ENCODE measurements at places on chromosomes 7 and 10.

DNA sequence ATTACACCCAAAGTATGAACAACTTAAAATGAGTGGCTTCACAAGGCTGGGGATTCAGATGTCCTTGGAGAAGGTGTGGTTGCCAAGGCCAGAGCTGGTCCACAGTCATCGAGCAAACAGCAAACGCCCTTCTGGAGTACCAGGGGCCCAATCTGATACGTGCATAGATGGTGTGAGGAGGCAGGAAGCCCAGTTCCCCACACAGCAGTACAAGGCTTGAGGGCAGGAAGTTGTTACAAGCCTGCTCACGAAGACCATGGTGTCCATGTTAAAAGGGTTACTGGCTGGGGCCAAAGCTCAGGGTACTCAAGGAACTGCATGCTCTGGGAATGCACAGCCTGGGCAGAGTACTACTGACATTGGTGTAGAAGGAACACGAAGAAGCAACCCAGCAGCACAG lies 4.6 kb upstream of the ANKRD26 start:
- DNase-seq, result no peak

DNA sequence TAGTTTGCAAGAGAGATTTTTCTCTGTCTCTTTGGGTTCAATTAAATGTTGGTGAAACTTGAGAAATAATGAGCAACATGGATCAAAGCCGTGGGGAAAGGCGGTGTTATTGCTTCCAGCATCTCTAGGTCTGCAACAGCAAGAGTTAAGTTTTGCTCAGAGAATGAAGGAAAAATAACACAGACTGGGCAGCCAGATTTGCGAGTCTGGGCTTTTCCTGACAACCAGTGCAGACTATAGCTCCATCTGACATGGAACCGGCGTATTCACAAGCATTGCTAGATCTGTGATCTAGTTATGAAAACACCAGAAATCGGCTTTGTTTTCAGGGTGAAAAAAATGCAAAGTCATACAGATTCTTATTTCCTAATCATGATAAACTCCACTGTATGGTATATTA lies 110.4 kb downstream of the CAMK1D start:
- no peak for DNase-seq

- no peak for DNase-seq
These were observed 80.0 kb downstream of the ZNF277 start for GRCh38 chr7:112286250-112287086.

DNA sequence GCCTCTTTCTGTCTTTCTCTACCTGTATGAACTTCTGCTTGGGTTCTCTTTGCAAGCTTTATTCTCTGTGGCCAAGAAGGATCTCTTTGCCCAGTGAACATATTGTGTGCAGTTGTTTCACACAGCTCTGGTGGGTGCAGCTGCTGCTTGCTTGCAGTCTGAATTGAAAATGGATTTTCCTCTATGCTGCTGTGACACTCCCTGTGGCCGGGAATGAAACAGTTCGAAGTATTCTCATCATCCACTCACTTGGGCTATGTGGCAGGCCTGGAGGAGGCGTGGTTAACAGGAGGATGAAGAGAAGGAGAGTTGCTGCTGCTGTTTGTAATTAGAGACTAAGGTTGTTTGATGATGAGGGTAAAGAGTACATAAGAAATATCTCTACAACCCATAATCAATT lies 28.4 kb upstream of the ITGA8 start:
- no peak for DNase-seq

DNA sequence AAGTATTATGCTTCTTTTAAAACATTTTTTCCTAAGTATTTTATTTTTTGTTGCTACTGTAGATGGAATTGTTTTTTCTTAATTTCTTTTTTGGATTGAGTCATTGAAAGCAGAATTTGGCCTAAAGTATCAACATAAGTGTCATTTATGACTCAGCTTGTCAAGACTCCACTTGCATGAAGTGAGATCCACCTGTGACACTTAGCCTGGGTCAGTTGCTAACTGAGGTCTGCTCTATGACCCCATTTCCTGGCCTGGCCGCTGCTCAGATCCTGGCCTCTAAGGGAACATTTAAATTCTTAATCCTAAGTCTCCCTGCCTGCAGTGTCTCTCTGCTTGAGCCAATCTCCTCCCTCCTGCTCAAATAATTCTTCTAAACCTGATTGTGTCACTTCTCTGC lies 35.5 kb downstream of the TMEM270 start:
- no peak for DNase-seq

- no peak for DNase-seq
These were observed 122.1 kb downstream of the GRID1 start for GRCh38 chr10:86244297-86245014.

DNA sequence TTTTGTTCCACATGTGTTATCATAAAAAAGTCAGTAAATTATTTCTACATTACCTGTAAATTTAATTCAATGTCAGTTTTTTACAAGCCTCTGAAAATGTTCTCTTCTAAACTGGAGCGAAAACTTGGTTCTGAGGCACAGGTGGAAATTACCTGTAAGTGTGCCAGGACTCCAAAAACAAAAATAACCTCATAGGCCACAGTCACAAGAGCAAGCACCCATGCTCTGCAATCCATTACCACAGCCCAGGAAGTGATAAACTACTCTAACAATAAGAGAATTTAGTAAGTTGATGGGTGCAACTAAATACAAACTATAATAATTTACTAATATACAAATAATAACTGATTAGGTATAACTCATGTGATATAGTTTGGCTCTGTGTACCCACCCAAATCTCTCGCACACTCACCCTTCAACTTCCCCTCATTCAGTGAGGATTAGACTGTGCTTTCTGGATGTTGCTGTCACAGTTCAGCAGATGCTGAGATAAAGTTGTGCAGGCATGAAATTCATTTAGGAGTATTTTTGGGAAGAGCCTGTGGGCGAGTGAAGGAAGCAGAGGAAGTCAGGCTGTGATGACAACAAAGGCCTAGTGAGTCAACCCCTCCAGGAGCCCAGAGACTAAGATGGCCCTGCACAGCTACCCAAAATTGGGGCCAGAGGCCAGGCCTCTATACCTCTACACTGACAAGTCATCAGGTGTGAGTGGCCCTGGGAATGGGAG lies 16.3 kb upstream of the GIMAP6 start:
- DNase-seq, result no peak

GRCh38 chr7:8343556-8343955 lies 81.6 kb upstream of the ICA1 start:
- no peak for DNase-seq

DNA sequence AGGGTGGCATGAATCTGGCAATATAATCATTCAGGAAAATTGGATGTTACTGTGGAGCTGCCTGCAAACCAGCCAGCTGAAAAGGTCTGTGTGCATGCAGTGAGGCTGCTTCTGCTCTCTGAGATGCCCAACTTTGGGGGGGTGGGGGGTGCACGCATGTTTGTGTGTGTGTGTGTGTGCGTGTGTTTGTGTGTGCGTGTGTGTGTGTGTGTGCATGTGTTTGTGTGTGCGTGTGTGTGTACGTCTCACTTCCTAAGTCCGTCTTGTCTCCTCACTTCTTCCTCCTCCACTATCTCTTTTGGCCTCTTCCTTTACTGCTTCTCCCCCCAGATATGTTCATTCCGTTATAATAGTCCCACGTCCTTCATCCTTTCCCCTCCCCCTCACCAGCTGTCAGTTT lies 102.9 kb upstream of the MACROH2A2 start:
- no peak for DNase-seq

DNA sequence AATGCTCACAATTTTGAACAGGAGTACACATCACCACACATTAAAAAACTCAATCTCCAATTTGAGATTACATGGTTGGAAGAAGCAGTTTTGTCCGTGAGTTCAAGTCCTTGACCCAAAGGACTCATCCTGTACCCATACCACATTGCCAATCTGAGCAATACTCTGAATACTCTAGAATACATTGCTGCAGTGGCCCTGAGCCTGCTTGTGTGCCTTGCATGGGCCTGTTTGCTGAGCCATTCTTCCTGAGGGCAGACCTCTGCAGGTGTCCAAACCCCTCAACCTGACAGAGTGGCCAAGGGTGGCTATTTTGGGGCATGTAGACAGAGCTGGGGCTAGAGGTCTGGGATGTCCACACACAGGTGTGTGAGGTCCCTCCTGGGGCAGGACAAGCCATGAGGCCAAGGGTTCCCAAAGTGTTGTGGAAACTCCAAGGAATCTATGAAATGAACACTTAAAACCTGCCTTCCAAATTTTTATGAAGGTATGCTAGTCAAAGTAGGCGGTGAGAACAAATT lies 15.5 kb downstream of the AGMO start:
- no peak for DNase-seq

- no peak for DNase-seq
These were observed 70.2 kb upstream of the RAPGEF5 start for GRCh38 chr7:22427104-22427503.

- no peak for DNase-seq
These were observed 96.5 kb downstream of the PTPRN2 start for GRCh38 chr7:158491094-158491493.

GRCh38 chr7:8176370-8177081 lies 85.4 kb downstream of the ICA1 start:
- no peak for DNase-seq

- no peak for DNase-seq
These were observed 22.4 kb upstream of the MNX1 start for GRCh38 chr7:157032644-157033482.

DNA sequence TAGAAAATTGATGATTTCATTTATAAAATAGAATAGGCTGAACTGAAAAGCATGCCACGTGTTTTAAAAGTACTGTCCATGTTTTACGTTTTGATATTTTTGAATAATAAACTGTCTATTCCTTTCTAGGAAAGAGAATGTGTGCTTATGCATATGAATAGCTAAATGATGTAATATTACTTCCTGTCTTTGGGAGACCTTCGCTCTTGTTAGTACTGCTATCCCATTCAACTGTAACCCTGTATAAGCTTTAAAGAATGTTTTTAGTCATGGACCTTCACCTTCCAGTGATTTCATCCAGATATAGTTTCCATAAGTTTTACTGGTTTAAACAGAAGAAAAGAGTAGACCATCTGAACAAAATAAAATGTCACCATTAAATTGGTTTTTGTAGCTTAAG lies 274.4 kb upstream of the SEMA3A start:
- no peak for DNase-seq

- no peak for DNase-seq
These were observed 153.2 kb downstream of the MAD1L1 start for GRCh38 chr7:2079332-2080059.

GRCh38 chr10:21326594-21327288 lies 198.7 kb downstream of the SKIDA1 start:
- no peak for DNase-seq

DNA sequence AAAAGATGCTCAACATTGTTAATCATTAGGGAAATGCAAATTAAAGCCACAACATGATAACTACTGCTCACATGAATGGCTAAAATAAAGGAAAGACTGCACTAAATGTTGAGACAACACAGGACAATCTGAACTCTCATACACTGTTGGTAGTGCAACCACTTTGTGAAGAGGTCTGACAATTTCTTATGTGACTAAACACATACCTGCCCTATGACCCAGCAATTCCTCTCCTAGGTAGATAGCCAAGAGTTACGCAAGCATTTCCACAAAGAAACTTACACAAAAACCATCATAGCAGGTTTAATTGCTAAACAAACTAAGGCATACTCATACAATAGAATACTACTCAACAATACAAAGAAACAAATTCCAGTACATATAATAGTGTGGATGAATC lies 41.8 kb upstream of the HERPUD2 start:
- DNase-seq, result no peak

DNA sequence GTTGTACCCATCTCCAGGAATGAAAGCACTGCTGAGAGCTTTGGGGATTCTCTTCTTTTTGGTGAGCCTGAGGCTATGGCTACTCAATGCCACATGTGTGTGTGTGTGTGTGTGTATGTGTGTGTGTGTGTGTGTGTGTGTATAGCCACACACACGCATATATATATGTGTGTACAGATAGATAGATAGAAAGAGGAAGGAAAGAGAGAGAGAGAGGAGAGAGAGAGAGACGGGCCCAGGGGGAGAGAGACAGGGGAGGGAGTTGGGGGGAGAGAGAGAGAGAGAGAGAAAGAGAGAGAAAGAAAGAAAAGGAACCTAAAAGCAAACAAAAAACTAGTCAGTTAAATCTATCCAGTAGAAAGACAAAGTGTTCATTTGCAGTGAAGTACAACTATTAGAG lies 8.3 kb downstream of the SLC13A4 start:
- DNase-seq, result no peak

- no peak for DNase-seq
These were observed 215.7 kb upstream of the HABP2 start for GRCh38 chr10:113337142-113337541.

GRCh38 chr7:104979167-104979841 lies 34.7 kb upstream of the KMT2E start:
- peak; percentile 78 for DNase-seq

DNA sequence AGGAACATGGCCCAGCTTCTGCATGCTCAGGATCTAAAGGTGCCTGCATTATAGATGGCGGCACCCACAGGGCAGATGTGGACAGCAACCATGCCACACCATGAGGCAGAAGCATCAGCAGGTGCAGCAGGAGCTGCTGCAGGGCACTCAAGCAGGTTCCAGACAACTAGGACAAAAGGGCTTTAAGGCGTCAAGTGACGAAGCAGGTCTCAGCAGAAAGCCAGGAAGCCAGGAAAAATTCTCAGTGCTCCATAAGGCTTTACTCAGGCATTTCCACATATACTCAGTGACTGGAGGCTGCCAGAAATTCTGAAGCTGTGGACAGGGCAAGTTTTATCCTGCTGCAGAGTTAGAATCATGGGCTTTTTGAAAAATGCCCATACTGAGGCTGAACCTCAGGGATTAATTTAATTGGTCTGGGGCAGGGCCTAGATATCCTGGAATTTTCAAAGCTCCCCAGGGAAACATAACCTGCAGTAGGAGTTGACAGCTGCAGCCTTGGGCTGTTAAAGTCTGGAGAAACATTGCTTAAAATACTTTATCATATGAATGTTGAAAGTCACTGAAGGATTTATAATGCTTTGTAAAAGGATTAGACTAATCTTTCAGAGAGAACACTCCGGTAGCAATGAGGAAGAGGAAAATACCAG lies 68.1 kb upstream of the RNF148 start:
- DNase-seq, result no peak

DNA sequence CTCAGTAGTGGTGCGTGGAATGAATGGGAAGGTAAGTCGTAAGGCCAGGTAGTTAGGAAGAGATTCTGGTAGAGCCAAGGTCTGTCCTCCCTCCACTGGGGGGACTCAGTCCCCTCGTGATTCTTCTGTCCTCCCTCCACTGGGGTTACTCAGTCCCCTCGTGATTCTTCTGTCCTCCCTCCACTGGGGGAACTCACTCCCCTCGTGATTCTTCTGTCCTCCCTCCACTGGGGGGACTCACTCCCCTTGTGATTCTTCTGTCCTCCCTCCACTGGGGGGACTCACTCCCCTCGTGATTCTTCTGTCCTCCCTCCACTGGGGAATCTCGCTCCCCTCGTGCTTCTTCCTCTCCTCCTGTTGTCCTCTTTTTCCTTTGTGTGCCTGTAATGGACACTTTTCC lies 125.1 kb downstream of the CELF2 start:
- DNase-seq, result no peak

- no peak for DNase-seq
These were observed 1.8 kb downstream of the PRKCQ start for GRCh38 chr10:6578251-6578771.

DNA sequence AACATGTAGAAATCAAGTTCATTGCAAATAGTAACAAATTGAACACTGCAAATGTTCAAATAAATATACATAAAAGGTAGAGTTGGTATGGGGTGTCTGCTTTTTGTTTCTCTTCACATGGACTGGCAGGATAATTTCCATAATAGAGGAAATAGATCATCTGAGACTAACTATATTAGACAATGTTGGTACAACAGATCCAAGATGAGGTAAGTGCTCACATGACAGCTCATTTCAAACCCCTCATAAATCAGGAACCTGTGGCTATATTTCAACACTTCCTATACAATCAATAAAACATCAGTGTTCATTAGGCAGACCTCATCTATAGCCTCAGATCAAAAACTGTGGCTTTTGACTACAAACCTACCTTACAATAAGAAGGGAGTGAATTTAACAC lies 469.1 kb downstream of the GRM8 start:
- DNase-seq, result no peak
